ENCODE measurements at places on chromosomes 11 and 22. TPM values are rescaled to one million over a fixed set of nuclear protein-coding genes. Genes with fewer than 3 reads are reported as not detected.

The PANX2 gene
- 0.32 TPM for polyA plus RNA-seq

The CLP1 gene
- 41.7 TPM for polyA plus RNA-seq

DNA sequence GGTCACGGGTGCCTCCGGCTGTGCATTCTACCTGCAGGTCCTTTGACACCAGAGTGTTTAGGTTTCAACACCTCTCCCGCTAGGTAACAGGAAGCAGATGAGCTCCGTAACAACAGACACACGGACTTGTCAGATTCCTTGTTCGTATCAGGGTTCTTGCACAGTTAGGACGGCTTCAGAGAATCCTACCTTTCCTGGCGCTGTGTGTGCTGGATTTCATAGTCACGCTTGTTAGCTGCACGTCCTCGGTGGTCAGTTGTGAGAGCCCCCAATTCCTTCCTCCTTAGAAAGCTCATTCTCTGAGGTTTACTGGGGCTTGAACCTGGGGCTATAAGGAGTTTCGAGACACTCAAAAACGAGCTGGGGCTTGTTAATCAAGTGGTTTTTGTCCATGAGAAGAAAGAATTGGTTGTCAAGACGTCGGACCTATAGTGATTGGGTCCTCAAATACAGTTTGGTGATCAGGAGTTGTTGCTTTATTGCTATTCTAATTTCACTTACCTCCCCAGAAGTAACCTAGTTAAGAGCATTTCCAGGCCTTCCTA is 664 bp downstream of the DDB2 start:
- DNase-seq = no peak

GRCh38 chr22:45905924-45906865 is 70.8 kb downstream of the WNT7B start:
- DNase-seq = no peak

- DNase-seq = no peak
These were observed 27.6 kb downstream of the ZNF280B start for GRCh38 chr22:22480940-22481339.

GRCh38 chr11:628056-628455 is 1.1 kb upstream of the SCT start:
- DNase-seq = no peak

Measured in keratinocyte (primary cell).